ENCODE measurements at places on chromosomes 6 and 20. TPM values are rescaled to one million over a fixed set of nuclear protein-coding genes. Genes with fewer than 3 reads are reported as not detected.
A peak's percentile ranks its signal among the peaks of the same experiment; 100 is the strongest.

DNA sequence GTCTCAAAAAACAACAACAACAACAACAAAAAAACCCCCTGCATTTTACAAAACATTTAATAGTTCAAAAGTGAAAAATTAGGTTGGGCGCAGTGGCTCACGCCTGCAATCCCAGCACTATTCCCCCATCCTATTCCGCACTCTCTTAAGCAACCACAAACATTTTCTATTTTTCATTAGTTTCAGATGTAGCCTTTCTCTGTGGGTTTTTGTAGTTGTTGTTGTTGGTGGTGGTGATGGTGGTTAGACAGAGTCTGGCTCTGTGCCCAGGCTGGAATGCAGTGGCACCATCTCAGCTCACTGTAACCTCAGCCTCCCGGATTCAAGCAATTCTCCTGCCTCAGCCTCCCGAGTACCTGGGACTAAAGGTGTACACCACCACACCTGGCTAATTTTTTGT lies 6.4 kb upstream of the GMNN start:
- DNase-seq, result peak; percentile 20
- H3K27ac ChIP-seq, result no peak overlapping the region
- no peaks in the 10 kb centered on the region for H3K27me3 ChIP-seq
- no peak overlapping the region for H3K4me3 ChIP-seq

- no peak for DNase-seq
- H3K4me1 ChIP-seq, result no peaks in the 10 kb centered on the region
- peaks cover 59% of the 10 kb centered on the region for H3K36me3 ChIP-seq
- H3K27ac ChIP-seq, result no peak overlapping the region
- H3K27me3 ChIP-seq, result no peaks in the 10 kb centered on the region
- no peak overlapping the region for H3K4me3 ChIP-seq
Observed at GRCh38 chr20:41110012-41110411, 27.3 kb upstream of the PLCG1 start.

GRCh38 chr20:46334303-46334904 lies 26.1 kb upstream of the CDH22 start:
- H3K4me1 ChIP-seq, result no peaks in the 10 kb centered on the region
- no peaks in the 10 kb centered on the region for H3K36me3 ChIP-seq
- no peak overlapping the region for H3K4me3 ChIP-seq
- no peak overlapping the region for H3K27ac ChIP-seq

GRCh38 chr6:18985996-18986395 lies 598.8 kb downstream of the RNF144B start:
- H3K4me1 ChIP-seq, result no peaks in the 10 kb centered on the region
- H3K36me3 ChIP-seq, result no peaks in the 10 kb centered on the region
- DNase-seq, result no peak
- no peak overlapping the region for H3K4me3 ChIP-seq
- no peak overlapping the region for H3K27ac ChIP-seq

DNA sequence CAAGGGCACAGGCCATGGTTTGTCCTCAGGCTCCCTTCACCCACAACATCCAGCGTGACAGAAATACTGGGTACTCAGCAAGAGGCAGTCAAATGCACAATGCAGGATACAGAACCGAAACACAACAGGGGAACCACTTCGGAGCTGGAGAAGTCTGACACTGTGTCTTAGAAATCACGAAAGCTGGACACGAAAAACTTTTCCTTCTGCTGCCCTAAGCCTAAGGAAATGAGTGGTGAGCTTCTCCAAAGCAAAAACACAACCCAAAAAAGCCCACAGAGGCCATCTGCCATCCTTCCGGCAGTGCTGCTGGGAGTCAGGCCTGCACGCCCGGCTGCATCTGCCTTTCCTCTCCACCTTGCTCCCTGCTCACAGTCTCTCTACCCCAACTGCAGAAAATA lies 106.3 kb downstream of the SLC23A2 start:
- no peak for DNase-seq
- H3K4me3 ChIP-seq, result no peak overlapping the region
- H3K27me3 ChIP-seq, result no peaks in the 10 kb centered on the region

DNA sequence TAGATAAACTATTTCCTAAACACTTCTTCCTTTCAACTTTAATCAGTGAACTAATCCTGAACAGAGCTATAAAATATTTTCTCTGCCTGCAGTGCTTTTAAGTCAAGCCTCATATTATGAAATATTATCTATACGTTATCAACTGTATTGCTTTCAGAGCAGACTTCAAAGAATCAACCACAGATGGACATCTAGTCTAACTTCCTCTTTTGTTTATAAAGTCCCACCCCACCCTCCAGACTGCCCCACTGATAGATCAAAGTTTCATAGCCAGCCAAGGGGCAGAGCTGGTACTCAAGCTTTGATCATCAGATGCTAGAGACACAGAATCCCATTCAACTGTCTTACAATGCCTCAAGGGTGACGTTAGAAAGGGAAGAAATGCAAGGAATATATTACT lies 308.3 kb downstream of the LAMA2 start:
- H3K27me3 ChIP-seq, result no peaks in the 10 kb centered on the region
- no peak overlapping the region for H3K4me3 ChIP-seq
- H3K36me3 ChIP-seq, result 0 out of 2 replicates have a peak, but pooled peaks cover 3% of the 10 kb centered on the region
- H3K4me1 ChIP-seq, result peaks cover 27% of the 10 kb centered on the region
- no peak overlapping the region for H3K27ac ChIP-seq

DNA sequence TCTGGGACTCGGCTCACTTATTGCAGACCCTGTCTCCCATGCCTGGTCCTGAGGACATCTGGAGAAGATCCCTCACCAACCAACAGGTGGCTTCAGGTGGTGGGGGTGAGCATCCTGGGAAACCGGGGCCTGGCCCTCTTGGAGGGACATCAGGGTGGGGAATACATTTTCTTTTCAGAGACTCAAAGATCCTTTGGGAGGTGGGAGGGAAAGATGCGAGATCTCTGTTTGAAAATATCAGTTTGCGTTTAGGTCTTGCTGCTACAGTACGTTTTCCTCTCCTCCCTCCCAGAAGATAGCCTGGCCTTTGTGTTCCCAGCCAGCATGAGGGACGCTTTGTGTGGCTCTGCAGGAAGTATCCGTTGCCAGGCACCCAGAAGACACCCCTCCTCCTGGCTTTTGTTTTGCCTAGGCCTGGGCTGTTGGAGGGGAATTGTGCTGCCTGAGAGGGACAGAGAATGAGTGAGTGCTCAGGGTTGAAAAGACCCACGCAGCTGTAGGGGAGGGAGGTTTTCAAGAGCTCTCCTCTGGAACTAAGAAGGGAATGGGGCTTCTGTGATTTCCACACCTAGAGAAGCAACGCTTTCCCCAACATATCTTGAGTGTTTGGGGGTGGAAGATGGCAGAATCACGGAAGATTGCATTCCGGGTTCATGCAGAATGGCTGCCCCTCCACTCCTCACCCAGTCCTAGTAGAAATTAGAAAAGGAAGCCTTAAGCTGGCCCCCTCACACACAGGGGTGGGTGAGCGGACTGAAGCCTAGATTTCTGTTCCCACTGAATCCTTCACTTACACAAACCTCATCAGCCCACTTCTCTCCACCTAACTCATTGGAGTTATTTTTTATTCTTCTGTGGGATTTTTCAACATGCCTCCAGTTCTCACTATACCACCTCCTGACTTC lies 22.0 kb upstream of the SLC2A12 start:
- no peak overlapping the region for H3K27ac ChIP-seq
- H3K36me3 ChIP-seq, result no peaks in the 10 kb centered on the region
- H3K27me3 ChIP-seq, result peaks cover 9% of the 10 kb centered on the region

- no peaks in the 10 kb centered on the region for H3K36me3 ChIP-seq
- peaks cover 12% of the 10 kb centered on the region for H3K27me3 ChIP-seq
- H3K27ac ChIP-seq, result no peak overlapping the region
- DNase-seq, result no peak
Observed at GRCh38 chr6:31004794-31005193, 5.5 kb upstream of the MUC22 start.

GRCh38 chr6:154156135-154156896 lies 117.3 kb downstream of the OPRM1 start:
- H3K4me1 ChIP-seq, result no peaks in the 10 kb centered on the region
- H3K27me3 ChIP-seq, result no peaks in the 10 kb centered on the region
- H3K4me3 ChIP-seq, result no peak overlapping the region
- no peak overlapping the region for H3K27ac ChIP-seq
- no peaks in the 10 kb centered on the region for H3K36me3 ChIP-seq

DNA sequence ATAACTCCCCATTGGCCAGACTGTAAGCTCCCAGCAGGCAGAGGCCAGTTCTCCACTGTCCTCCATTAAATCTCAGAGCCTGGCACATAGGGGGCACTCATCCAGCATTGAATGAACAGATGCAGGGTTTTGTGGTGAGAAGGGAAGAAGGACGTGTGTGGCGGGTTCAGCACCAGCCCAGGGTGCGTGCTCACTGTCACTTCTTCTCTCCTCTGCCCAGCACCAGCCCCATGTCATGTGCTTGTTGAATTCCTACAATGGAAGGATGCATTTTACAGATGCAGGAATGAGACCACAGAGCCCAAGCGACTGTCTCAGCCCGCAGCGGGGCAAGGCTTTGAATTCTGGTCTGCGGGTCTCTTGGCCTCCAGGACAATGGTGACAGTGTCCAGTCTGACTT lies 149.9 kb downstream of the CEBPB start:
- H3K4me1 ChIP-seq, result peaks cover 44% of the 10 kb centered on the region
- DNase-seq, result no peak
- no peak overlapping the region for H3K4me3 ChIP-seq
- H3K36me3 ChIP-seq, result no peaks in the 10 kb centered on the region
- H3K27ac ChIP-seq, result peak overlapping the region; percentile 95

GRCh38 chr20:10861090-10861489 lies 187.3 kb upstream of the JAG1 start:
- peaks cover 21% of the 10 kb centered on the region for H3K4me1 ChIP-seq
- no peak overlapping the region for H3K27ac ChIP-seq
- no peaks in the 10 kb centered on the region for H3K36me3 ChIP-seq
- DNase-seq, result peak; percentile 40

GRCh38 chr6:109705258-109705657 lies 14.2 kb downstream of the FIG4 start:
- DNase-seq, result peak; percentile 91
- no peaks in the 10 kb centered on the region for H3K27me3 ChIP-seq
- no peaks in the 10 kb centered on the region for H3K4me1 ChIP-seq
- H3K4me3 ChIP-seq, result no peak overlapping the region
- no peak overlapping the region for H3K27ac ChIP-seq
- no peaks in the 10 kb centered on the region for H3K36me3 ChIP-seq

DNA sequence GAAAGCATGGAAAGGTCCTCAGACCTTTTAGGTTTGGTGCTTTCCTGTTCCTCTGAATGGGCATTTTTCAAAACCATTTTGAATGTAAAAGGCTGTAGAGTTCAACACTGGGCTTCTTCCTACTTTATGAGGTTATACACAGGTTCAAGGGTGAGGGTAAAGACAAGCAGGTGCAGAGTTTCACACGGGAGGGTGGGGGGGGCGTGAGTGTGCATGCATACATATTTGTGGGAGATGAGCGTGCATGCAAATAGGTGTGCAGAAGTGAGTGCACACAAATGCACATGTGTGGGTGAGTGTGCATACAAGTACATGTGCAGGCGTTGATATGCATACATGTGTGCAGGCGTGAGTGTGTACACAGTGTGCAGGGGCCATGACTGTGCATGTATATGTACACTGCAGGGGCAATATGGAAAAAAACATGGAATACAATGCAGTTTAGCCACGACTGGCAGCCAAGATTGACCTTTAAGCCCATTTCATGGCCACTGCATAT lies 183.1 kb downstream of the GMPR start:
- peak overlapping the region; percentile 36 for H3K4me3 ChIP-seq
- H3K36me3 ChIP-seq, result no peaks in the 10 kb centered on the region
- DNase-seq, result no peak
- peak overlapping the region; percentile 83 for H3K27ac ChIP-seq

DNA sequence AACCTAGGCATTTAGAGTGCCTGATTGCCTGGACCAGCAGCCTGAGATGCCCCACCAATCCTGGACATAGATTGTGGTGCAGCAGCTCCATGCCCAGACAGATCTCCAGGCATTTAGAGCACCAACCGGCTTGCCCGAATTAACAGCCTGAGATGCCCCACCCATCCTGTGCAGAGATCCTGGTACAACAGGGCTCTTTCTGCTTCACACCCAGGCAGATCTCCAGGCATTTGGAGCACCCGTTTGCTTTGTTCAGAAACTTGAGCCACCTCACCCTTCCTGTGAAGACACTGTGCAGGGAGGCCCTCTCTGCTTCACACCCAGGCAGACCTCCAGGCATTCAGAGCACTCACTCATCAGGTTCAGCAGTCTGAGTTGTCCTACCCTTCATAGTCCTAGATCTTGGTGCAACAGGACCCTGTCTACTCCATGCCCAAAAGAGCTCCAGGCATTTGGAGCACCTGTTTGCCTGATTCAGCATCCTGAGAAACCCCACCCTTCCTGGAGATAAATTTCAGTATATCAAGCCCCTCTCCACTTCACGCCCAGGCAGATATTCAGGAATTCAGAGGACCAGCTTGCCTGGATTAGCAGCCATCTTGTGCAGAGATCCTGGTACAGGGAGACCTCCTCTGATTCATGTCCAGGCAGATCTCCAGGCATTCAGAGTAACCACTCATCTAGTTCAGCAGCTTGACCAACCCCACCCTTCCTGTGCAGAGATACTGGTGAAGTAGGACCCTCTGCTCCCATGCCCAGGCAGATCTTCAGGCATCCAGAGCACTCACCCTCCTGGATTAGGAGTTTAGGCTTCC lies 189.2 kb upstream of the FERMT1 start:
- H3K4me1 ChIP-seq, result no peaks in the 10 kb centered on the region
- no peaks in the 10 kb centered on the region for H3K27me3 ChIP-seq
- no peaks in the 10 kb centered on the region for H3K36me3 ChIP-seq
- no peak overlapping the region for H3K4me3 ChIP-seq
- no peak overlapping the region for H3K27ac ChIP-seq
- no peak for DNase-seq

DNA sequence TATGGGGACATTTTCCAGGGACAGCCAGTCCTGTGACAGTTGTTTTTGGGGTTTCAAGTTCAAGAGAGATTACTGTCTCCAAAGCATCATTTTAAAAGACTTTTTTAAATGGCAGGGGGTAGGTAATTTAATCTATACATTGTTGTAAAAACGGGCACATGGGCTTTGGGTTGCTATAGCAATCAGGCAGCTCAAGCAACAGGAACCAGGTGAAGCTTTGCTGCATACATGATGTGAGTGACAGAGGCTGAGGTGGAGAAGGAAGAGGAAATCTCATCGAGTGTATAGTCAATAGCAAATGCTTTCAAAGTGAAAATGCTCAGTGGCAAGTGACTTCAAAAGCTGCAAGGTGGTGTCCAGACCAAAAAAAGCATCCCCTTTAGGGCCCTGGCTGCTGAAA lies 277.4 kb upstream of the JAG1 start:
- H3K36me3 ChIP-seq, result no peaks in the 10 kb centered on the region
- no peaks in the 10 kb centered on the region for H3K4me1 ChIP-seq
- peaks cover 12% of the 10 kb centered on the region for H3K27me3 ChIP-seq
- H3K27ac ChIP-seq, result no peak overlapping the region
- no peak for DNase-seq

- no peak for DNase-seq
- H3K4me3 ChIP-seq, result no peak overlapping the region
- H3K4me1 ChIP-seq, result no peaks in the 10 kb centered on the region
- no peaks in the 10 kb centered on the region for H3K27me3 ChIP-seq
- H3K36me3 ChIP-seq, result peaks cover 61% of the 10 kb centered on the region
- no peak overlapping the region for H3K27ac ChIP-seq
Observed at GRCh38 chr6:7893342-7893741, 17.2 kb downstream of the TXNDC5 start.

- H3K4me3 ChIP-seq, result no peak overlapping the region
- H3K27me3 ChIP-seq, result no peaks in the 10 kb centered on the region
- H3K27ac ChIP-seq, result no peak overlapping the region
- DNase-seq, result no peak
Observed at GRCh38 chr20:41869261-41869660, 251.1 kb upstream of the CHD6 start.

Gene SMIM29
- total RNA-seq, result 27.6 TPM

Gene FAM209B
- total RNA-seq, result not detected

Gene THBS2
- 124 TPM for total RNA-seq

Gene MCHR2
- not detected for total RNA-seq

Gene TREM1
- not detected for total RNA-seq

Gene NFATC2
- 0.51 TPM for total RNA-seq

Gene RNF182
- 2.3 TPM for total RNA-seq

Gene TNFRSF6B
- 39.9 TPM for total RNA-seq

All from GM23248 (cell line).